Iris pigment epithelial cell (primary cell): ENCODE measurements at places on chromosomes 6 and 20.

DNA sequence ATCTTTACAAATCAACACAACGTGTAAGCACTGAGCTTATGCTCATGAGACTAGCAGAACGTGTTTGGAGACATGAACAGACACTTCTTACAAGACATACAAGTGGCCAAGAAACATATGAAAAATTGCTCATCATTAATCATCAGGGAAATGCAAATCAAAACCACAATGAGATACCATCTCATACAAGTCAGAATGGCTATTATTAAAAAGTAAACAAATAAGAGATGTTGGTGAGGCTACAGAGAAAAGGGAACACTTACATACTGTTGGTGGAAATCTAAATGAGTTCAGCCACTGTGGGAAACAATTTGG lies 327.9 kb upstream of the SOX4 start:
- peak; percentile 74 for DNase-seq

DNA sequence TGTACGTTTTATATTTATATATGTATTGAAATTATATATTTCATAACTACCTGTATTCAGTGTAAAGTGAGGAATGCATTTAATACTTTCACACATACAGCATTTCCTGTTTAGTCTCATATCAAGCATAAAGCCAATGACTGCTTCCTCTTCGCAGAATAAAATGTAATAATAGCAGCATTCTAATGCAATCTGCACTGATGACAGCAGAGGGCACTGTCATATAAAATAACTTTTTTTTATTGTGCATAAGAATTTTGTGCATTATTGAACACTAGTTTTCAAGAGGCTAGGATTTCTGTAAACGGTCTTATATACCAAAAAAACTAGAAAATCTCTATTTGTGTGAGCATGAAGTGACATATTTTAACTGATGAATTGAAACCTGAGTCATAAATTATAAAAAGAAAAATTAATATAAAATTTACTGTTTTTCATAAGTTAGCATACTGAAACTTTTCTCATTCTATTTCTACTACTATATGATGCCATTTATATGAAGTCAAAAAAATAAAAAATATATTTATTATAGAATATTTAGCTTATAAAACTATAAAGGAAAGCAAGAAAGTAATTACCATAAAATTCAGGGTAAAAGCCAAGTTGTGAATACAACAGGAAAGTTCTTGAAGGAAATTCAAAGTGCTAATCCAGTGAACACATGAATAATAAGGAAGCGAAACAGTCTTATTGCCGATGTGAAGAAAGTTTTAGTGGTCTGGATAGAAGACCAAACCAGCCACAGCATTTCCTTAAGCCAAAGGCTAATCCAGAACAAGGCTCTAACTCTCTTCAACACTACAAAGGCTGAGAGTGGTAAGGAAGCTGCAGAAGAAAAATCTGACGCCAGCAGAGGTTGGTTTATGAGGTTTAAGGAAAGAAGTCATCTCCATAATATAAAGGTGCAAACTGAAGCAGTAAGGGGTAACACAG lies 36.3 kb downstream of the RNF146 start:
- peak; percentile 46 for DNase-seq

DNA sequence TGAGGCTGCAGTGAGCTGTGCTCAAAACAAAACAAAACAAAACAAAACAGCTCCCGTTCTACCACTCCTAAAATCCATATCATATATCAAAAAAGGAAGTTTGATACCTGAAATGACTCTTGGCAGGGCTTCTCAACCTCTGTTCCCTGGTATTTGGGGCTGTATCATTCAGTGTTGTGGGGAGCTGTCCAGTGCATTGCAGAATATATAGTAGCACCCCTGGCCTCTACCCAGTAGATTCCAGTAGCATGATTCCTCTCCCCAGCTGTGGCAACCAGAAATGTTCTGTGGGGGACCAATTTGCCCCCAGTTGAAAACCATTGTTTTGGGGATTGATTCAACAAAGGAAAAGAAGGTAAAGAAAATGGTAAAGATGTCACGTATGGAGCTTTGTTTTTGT lies 238.9 kb downstream of the PRL start:
- DNase-seq: peak; percentile 39

GRCh38 chr20:21356386-21356785 lies 40.9 kb downstream of the NKX2-4 start:
- DNase-seq: no peak

GRCh38 chr6:32108094-32108627 lies 977 bp downstream of the TNXB start:
- DNase-seq: no peak

DNA sequence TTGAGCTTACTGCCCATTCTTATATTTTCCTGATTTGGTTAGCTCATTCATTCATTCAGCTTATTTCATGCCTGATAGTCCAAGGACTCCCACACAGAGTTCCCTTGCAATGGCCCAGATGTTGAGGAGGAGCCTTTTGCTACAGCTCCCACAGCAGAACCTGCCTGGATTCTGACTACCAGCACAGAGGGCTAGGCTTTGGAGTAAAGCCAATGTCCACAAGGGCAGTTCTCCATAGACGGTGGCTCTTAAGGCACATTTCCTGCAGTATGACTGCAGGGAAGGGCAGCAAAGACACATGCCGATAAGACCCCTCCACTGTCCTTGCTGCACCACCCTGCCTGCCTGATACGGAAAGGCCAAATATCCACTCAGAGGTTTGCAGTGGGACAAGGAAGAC lies 112.3 kb upstream of the SYNDIG1 start:
- no peak for DNase-seq

- no peak for DNase-seq
Measured at GRCh38 chr6:78076371-78076770, 423.5 kb downstream of the MEI4 start.

- DNase-seq: no peak
Measured at GRCh38 chr6:6908121-6908520, 199.6 kb upstream of the RREB1 start.

GRCh38 chr6:129790785-129791184 lies 70.3 kb downstream of the TMEM244 start:
- DNase-seq: no peak

DNA sequence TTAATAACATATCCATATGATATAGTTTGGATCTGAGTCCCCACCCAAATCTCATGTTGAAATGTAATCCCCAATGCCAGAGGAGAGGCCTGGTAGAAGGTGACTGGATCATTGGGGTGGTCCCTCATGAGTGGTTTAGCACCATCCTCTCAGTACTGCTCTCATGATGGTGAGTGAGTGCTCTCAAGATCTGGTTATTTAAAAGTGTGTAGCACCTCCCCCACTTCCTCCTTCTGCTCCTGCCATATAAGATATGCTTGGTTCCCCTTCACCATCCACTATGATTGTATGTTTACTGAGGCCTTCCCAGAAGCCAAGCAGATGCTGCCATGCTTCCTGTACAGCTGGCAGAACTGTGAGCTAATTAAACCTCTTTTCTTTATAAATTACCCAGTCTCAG lies 22.9 kb downstream of the IRF4 start:
- DNase-seq: no peak

GRCh38 chr20:55375920-55376319 lies 629.4 kb downstream of the CBLN4 start:
- no peak for DNase-seq

GRCh38 chr20:61807471-61808160 lies 258.1 kb downstream of the TAF4 start:
- no peak for DNase-seq

- no peak for DNase-seq
Measured at GRCh38 chr6:38198219-38198618, 378.7 kb downstream of the ZFAND3 start.

GRCh38 chr6:148345176-148345575 lies 2.5 kb downstream of the SASH1 start:
- no peak for DNase-seq

DNA sequence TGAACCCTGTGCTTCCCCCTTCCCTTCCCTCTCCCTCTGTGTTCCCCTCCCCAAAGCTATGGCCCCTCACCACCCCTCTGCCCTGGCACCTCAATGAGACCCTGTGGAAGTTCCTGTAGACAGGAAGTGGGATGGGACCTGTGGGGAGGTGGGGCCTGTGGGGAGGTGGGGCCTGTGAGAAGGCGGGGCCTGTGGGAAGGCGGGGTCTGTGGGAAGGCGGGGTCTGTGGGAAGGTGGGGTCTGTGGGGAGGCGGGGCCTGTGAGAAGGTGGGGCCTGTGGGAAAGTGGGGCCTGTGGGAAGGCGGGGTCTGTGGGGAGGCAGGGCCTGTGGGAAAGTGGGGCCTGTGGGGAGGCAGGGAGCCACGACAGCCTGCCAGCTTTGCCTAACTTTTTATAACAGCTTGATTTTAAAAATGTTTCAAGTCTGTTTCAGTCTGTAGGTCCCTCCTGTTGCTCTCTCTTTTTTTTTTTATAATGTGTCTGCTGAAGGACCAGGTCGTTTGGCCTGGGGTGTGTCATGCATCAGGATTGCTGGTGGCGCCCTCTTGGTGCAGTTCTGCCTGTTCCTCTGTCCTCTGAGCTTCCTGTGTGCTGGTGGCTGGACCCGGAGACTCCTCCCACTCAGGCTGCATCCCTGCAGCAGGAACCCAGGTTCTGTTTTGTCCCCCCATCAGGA lies 70.5 kb upstream of the SLCO4A1 start:
- DNase-seq: no peak

GRCh38 chr6:150598401-150598800 lies 1.3 kb upstream of the PLEKHG1 start:
- no peak for DNase-seq

GRCh38 chr6:16473908-16474771 lies 235.8 kb downstream of the GMPR start:
- no peak for DNase-seq

DNA sequence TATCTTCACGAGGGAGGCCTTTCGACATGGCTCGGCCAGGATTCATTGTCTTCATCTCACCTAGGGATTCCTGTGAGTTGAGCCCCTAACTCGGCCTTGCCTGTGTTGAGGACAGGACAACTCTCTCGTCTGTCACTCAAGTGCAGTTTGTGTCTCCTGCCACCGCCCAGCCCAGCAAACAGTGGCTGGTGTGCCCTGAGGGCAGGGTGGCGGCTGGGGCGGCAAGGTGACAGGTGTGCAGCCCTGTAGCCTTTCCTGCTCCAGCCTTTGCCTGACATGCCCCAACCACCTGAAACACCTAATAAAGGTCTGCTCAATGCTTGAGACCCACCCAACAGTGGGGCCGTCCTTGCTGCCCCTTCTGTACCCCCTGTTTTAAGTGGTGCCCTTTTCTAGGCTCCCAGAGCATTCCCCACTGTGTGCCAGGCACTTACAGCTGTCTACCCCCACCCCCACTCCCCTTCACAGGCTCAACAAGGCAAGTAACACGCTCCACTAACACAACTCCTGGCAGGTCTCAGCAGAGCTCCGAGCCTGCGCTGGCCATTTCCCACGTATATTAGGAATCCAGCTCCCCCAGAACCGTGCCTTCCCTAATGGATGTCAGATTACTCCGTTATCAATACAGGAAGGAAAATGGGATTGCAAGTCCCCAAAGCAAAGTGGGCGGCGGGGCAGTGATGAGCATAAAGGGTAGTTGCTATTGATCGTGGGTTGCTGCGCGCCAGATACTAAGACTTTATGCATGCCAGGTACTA lies 17.7 kb downstream of the GFRA4 start:
- DNase-seq: no peak

- DNase-seq: peak; percentile 78
Measured at GRCh38 chr6:129575378-129576118, 134.4 kb downstream of the ARHGAP18 start.

DNA sequence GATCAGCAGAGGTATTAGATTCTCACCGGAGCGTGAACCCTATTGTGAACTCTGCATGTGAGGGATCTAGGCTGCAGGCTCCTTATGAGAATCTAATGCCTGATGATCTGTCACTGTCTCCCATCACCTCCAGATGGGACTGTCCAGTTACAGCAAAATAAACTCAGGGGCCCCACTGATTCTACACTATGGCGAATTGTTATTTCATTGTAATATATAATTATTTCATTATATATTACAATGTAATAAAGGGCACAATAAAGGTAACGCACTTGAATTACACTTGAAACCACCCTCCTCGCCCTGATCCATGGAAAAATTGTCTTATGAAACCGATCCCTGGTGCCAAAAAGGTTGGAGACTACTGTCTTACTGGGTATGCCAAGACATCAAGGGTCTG lies 18.6 kb downstream of the PRKN start:
- DNase-seq: no peak

GRCh38 chr20:52542131-52542530 lies 350.6 kb upstream of the ZFP64 start:
- no peak for DNase-seq

DNA sequence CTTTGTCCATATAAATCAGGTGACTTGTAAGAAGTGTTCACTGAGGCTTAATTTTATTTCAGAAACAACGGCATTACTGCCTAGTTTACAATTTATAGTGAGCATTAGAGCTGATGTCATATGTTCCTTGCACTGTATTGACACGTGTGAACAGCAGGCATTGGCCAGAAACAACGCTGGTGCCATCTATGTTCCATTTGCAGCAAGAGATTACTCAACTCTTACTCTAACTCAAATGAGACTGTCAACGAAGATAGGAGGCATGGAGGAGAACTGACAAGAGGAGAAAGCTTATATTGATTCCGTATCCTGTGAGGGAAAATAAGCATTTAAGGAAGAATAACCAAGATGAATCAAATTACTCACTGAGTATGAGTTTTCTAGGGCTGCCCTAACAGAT lies 48.4 kb downstream of the MTFR2 start:
- DNase-seq: peak; percentile 9

DNA sequence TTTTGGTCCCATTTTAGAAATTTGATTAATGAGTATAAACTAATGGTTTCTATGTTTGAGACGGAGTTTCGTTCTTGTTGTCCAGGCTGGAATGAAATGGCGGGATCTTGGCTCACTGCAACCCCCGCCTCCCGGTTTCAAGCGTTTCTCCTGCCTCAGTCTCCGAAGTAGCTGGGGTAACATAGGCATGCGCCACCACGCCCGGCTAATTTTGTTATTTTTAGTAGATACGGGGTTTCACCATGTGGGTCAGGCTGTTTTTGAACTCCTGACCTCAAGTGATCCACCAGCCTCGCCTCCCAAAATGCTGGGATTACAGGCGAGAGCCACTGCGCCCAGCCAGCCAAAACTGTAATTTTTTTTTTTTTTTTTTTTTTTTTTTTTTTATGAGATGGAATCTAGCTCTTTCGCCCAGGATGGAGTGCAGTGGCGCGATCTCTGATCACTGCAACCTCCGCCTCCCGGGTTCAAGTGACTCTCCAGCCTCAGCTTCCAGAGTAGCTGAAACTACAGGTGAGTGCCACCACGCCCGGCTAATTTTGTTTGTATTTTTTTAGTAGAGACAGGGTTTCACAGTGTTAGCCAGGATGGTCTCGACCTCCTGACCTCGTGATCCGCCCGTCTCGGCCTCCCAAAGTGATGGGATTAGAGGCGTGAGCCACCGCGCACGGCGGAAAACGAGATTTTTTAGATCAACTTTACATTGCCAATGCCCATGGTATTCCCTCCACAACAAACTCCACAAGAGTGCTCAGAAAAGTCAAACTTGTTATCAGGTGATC lies 127.8 kb downstream of the HFE start:
- no peak for DNase-seq
